ENCODE measurements at places on chromosomes 1 and 21. TPM values are rescaled to one million over a fixed set of nuclear protein-coding genes. Genes with fewer than 3 reads are reported as not detected.
A peak's percentile ranks its signal among the peaks of the same experiment; 100 is the strongest.

GRCh38 chr1:226111098-226111882 is 48.8 kb downstream of the H3-3A start:
- DNase-seq = no peak

GRCh38 chr1:167854184-167854583 is 59.8 kb downstream of the ADCY10 start:
- no peak for DNase-seq

DNA sequence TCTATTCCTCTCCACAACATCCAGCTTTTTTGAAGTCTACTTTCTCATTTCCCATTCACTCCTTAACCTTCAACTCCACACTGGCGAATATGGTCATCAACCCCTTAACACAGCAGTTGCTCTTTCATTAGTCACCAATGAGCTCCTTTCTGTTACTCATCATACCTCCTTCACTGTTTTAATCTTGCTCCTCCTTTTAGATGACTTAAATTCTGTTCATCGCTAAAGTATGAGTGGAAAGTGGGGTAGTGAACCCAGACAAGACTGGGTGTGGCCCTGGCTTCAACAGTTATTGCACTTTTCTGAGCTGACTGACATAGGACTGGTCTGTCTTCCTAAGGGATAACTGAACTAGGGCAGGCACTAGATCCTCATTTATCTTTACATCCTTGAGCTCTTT is 51.3 kb downstream of the AKT3 start:
- DNase-seq = peak; percentile 94

DNA sequence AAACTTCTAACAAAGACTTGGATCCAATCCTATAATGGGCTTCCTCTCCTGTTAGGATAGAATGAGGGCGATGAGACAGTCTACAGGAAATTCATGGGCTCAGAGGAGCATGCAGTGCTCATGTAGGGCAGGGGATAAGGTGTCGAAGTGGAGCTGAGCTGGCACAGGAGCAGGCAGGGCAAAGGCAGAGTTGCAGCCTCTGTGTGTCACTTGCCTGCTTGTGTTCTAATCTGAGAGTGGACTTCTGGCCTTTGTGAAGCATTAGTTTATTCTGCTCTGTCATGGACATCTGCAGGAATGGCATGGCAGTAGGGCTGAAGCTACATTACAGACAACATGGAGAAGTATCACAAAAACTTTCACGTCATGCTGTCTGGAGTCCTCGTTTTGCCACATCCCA is 32.6 kb downstream of the LHX8 start:
- no peak for DNase-seq

GRCh38 chr21:17461014-17461413 is 51.8 kb upstream of the CXADR start:
- DNase-seq = peak; percentile 79

- peak; percentile 94 for DNase-seq
These were observed 51.1 kb downstream of the DOP1B start for GRCh38 chr21:36207577-36208320.

GRCh38 chr1:180199018-180199417 is 31.0 kb upstream of the LHX4 start:
- DNase-seq = no peak

DNA sequence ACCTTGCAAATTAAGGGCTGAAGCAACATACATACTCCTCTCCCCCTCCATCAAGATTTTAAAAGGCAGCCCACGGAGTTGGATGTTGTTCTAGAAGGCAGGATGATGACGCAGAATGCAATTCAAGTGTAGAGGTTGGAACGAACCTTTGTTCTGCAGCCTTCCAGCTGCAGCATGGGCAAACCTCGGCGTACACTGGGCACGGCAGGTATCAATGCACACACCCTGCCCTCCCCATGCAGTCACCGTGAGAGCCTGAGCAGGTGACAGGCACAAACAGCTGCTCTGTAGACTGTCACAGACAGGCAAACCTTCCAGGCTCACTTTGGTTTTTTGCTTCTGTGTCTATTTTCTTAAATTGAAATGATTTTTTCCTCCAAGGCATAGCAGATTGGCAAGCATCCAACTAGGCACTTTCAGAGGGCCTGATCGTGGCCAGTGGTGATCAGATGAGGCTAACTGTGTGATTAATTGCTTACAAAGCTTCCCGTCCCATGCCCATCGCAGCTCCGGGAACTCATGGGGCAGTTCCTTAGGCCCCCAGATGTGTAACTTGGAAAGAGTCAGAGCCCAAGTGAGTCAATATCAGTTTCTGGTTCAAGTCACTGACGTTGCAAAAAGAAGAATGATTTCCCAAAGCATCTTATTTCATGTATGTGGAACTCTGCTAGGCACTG is 82.3 kb downstream of the ITPKB start:
- DNase-seq = peak; percentile 86

GRCh38 chr21:46226146-46226545 is 2.4 kb downstream of the LSS start:
- no peak for DNase-seq

Gene NGF
- 0.84 TPM for total RNA-seq

- peak; percentile 45 for DNase-seq
These were observed 19.7 kb downstream of the ACBD6 start for GRCh38 chr1:180482425-180483275.

GRCh38 chr1:215273838-215274516 is 191.4 kb downstream of the KCNK2 start:
- DNase-seq = peak; percentile 84

Gene FALEC
- total RNA-seq = not detected

DNA sequence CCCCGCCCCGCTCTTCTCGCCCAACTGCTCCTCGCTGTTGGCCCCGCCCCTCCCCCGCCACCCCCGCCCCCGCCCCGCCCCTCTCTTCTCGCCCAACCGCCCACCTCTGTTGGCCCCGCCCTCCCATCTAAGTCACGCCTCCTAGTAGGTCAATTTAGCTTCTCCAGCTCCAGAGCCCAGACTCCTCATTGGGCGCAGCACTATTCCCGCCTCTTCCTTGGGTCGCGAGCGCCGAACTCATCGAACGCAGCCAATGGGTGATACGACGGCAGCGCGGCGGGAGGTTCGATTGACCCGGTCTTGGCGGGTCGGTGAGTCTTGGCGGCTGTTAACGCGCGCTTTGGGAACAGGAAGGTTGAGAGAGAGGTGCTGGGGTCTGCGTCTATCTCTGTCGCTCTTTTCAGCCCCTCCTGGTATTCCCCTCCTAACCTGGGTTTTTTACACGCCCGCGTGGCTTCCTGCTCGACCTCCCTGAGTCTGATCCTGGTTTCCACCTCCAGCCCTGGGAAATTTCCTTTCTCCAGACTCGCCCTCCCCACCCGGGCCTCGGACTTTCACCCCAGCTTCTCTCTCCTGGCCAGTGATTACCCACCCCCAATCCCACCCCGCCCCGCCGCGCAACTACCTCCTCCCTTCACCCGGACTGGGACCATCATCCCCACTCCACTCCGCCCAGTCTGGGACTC is at the start of gene RAD54L:
RAD54L (plus strand) TSS at position 328 of the 686 bp plus-strand sequence. CDS start 643 bp downstream, outside the sequence.
- DNase-seq = peak; percentile 97

DNA sequence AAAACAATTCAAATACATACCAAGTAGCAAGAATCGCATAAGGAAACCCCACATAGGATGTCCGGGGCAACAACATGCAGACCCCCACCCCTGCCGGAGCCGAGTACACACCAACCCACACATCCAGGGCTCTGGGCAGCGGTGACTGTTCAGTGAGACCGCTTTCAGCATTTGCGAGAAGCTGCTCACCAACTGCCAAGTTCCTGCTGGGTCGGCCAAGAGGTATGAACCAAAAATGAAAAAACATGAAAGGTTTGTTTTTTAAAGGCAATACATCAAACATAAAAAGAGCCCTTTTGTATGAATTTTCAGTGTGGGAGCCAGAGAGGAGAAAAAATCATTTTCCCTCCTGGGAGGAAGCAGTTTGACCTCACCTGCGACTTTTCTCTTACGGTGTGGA is 92.3 kb downstream of the SIM2 start:
- no peak for DNase-seq

DNA sequence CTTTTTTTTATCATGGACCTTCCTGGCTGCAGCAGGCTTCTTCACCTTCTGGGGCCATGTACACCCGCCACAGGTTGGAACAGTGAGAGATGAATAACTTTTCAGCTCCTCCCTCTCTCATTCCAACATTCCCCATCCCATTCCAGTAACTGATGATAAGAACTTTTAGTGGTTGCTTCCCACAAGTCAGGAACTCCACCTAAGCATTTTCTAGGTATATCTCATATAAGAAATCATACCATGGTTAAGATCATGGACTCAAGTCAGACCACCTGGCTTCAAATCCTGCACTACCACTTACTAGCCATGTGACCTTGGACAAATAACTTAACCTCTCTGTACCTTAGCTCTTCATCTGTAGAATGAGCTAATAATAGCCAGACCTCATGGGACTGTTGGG is 42.5 kb upstream of the RGS8 start:
- no peak for DNase-seq

DNA sequence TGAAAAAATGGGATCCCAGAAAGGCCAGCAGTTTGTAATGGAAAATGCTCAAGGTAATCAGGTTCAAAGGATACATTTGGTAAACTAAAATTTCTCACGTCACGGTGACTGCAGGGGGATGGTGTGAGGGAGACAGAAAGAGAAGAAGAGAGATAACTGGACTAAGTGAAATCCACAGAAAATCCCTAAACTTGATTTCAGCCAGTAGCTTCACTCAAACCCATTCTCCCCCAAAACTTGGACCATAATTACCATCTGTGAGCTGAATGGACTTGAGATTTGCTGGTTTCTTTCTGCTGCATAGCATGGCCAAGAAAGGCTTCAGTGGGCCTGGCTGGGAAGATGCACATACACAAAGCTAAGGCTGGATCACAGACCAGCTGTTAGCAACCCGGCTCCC is 155.4 kb upstream of the LMO4 start:
- DNase-seq = no peak

GRCh38 chr21:41674402-41674801 is 92.5 kb downstream of the RIPK4 start:
- no peak for DNase-seq

DNA sequence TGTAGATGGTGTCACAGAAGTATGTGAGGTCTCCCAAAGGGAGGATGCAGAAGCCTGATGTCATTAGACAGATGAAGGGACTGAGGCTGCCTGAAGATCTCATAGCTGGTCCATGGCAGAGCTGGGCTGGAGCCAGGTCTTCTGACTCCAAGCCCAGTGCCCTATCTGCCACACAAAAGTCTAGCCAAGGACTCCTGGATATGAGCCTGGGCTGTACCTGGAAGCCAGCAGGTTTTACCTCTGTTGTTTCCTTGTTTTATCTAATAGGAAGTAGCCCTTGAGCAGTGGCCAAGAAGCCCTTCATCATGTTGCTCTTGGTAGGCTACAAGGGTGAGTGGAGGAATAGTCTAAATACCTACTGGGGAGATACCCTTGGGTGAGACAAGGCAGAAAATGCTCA is 74.4 kb upstream of the SLC44A3 start:
- no peak for DNase-seq

GRCh38 chr21:38524168-38525153 is 26.2 kb upstream of the ERG start:
- DNase-seq = no peak

DNA sequence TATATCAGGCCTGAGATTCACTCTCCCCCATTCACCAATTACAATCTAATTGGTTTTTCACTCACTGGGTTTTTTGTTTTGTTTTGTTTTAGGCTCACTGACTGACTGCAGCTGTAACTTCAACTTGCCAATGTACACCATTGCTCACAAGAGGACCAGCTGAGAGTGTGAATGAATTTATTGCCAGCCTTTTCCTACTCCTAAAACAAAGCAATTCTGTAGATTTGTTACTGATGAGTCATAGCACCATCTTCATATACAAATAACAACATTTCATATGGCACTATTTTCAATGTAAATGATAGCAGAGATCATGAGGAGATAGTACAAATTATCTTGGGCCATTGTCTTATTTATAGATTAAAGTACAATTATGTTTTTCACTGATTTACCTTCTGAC is 76.0 kb upstream of the DPYD start:
- DNase-seq = peak; percentile 5

DNA sequence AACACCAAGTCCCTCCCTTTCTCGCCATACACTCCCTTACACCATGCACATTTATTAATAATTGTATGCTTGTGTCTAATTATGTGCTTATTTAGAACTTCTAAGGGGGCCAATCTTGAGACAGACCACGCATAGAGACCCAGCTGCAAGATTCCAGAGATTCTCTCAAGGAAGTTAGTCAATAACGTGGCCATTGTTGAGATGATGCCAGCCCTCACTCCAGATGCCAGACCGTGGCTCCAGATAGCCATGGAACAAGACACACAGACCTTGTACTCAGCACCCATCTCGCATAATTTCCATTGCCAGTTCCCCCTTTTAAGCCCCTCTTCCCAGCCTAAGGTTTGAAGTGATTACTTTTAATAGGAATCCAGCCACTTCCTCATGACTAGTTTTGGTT is 62.4 kb downstream of the DIRAS3 start:
- DNase-seq = no peak

GRCh38 chr1:210731193-210731592 is 402.5 kb downstream of the HHAT start:
- no peak for DNase-seq

- DNase-seq = no peak
These were observed 17.0 kb downstream of the HEYL start for GRCh38 chr1:39622427-39622826.

Data from HT1080 (cell line).